ENCODE measurements at places on chromosomes 3 and 15.
A peak's percentile ranks its signal among the peaks of the same experiment; 100 is the strongest.

GRCh38 chr3:33786565-33787327, 11.7 kb upstream of the PDCD6IP start:
- no peak for DNase-seq

- no peak for DNase-seq
Measured at GRCh38 chr3:117563063-117563462, 853.5 kb downstream of the TUSC7 start.

DNA sequence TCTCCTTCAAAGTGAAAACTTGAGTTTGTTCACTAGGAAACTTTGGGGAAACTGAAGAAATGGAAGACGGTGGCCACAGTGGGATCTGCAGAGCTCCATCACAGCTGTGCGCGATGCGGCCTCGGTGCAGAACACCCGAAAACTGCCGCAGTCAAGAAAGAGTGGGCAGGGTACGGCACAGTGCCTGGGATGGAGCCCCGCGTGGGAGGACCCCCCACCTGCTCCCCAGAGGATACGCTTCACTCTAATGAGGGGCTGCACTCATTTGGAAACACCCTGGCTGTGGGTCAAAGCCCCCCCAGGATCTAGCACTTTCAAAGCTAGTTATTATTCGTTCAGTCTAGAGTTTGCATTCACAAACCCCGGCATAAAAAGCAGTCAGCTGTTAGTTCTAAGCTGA, 9.5 kb downstream of the ADAMTS17 start:
- DNase-seq: no peak

DNA sequence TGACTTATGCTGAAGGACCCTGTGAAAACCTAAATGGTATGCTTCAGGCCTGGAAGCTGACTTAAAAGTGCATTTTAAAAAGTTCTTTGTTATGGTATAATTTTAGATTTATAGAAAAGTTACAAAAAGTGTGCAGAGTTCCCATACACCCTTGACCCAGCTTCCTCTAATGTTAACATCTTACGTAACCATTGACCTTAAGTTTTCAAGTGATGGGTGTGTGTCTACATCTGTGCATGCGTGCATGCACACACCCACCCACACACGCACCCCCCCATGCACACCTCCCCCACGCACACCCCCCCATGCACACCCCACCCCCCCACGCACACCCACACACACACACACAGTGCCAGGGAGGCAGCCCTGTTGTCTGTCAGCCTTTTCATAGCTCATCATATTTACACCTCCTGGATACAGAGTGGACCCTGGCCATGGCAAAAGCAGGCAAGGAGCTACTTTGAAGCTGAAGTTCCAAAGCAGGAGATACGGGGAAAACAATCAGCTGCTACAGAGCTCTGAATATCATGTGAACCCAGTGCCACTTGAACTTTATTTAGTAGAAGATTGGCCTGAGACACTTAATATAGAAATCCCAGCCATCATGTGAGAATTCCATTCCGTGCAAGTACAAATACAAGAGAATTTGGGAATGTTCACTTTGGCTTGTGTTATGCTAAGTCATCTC, 30.0 kb upstream of the TRAK1 start:
- no peak for DNase-seq

GRCh38 chr3:151931171-151931570, 57.7 kb downstream of the SUCNR1 start:
- DNase-seq: no peak

DNA sequence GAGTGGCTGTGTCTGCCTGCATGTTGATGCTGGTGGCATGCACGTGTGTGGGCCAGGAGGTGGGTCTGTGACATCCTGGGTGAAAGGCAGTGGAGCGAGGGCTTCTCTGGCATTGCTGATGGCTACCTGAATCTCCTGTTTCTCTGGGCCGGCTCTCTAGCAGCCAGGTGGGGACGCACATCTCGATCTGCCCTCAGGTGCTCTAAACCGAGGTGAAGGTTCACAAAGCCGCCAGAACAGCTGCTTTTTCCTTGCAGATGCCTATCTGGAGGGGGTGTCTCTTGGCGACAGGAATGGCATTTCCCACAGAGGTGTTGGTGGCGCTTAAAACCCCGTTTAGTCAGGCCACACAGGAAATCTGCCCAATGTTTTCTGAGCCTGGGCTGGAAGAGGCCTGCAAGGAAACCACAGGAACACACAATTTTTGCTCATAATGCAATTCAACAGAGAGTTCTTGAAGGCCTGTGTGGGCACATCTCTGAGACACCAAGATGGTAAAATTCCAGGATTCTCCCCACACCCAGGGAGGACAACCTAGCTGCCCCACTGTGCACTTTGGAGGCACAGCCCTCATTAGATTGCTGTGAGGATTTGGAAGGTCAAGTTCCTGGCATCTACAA, 11.9 kb downstream of the TMEM158 start:
- no peak for DNase-seq

GRCh38 chr15:93029836-93030429, 59.1 kb downstream of the RGMA start:
- no peak for DNase-seq

GRCh38 chr3:149579838-149580542, 77.8 kb downstream of the WWTR1 start:
- DNase-seq: no peak

- no peak for DNase-seq
Measured at GRCh38 chr3:177823701-177824189, 626.5 kb upstream of the TBL1XR1 start.

GRCh38 chr3:49298511-49298910, 21.5 kb upstream of the C3orf62 start:
- DNase-seq: no peak

DNA sequence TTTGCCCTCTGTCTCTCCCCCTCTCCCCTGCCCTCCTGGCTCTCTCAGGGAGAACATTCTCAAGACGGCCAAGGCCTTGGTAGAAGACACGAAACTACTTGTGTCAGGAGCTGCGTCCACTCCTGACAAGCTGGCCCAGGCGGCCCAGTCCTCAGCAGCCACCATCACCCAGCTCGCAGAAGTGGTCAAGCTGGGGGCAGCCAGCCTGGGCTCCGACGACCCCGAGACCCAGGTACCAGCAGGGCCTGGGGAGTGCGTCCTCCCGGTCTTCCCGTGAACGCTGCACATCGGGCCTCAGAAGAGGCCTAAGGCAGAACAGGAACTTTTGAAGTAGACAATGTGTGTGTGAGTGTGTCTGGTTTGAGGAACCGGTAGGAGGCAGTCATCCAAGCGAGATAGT, 245.4 kb upstream of the TPM1 start:
- DNase-seq: no peak

- no peak for DNase-seq
Measured at GRCh38 chr15:41567862-41568261, 8.8 kb downstream of the TYRO3 start.

DNA sequence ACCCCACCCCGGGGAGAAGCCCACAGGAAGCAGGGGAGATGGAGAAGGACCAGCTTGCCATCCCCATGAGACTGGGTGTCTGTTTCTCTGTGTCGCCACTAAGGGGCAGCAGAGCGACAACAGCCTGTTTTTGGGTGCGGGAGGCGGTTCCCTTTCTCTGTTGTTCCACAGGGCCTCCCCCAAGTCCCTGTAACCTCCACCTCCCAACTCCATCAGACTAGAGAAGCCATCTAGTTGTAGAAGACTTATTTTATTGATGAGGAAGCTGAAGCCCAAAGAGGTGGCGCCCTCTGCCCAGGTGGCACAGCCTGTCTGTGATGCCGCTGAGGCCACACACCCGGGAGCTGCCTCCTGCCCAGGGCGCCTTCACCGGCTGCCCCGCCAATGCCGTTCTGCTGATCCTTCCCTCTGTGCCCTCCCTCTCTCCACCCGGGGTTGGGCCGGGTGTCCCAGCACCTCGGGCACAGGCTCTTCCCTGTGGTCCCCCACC, 3.9 kb upstream of the CCDC9B start:
- DNase-seq: no peak

DNA sequence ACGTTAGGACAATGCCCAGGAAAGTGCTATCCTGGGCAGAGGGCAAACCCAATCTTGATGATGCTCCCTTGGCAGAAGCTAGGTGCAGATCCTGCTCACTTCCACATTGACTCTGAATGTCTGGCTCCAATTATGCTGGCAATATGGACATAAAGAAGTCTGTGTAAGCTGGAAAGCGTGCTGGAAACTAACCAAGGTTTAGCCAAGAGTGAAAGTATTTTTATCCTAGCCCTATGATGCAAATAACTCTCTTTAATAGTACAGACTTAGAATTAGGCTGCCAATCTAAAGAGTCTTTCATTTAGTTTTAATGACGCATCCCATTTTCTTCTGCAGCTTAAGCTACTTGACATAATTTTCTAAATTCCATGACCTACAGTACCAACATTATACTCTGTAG, 571.8 kb downstream of the TUSC7 start:
- DNase-seq: no peak

GRCh38 chr3:85228966-85229365, 270.2 kb downstream of the CADM2 start:
- no peak for DNase-seq

DNA sequence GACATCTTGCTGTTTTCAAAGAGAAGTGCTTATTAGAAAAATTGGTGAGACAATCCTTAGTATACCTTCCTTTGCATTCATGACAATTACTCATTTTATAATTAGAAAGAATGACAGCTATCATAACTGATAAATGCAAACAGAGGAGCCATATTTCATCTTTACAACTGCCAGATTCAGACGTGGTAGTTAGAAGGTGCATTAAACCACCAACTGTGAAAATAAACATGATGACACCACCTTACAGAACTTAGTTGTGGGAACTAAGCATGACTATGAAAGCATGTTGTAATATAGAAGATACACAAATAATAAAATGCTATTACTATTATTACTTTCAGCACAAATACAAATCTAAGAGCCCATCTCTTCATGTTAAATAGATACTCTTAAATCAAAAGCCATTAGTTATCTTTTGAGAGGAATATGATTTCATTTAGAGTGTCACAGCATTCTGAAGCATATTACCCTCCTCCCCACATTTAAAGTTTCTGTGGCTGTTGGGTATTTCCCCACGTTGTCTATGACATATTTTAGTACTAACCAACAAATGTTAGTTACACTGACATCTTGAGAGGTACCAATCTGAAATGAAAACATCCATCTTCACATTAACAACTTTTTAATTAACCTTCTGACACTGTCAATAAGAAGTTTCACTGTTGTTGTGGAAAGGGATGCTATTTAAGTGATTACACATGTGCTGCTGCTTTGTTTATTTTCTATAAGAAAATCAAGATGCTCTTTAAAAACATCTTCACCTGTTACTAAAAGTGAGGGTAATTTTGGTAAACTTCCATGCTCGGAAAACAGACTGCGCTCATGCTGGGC, 163.8 kb downstream of the LSAMP start:
- DNase-seq: no peak

DNA sequence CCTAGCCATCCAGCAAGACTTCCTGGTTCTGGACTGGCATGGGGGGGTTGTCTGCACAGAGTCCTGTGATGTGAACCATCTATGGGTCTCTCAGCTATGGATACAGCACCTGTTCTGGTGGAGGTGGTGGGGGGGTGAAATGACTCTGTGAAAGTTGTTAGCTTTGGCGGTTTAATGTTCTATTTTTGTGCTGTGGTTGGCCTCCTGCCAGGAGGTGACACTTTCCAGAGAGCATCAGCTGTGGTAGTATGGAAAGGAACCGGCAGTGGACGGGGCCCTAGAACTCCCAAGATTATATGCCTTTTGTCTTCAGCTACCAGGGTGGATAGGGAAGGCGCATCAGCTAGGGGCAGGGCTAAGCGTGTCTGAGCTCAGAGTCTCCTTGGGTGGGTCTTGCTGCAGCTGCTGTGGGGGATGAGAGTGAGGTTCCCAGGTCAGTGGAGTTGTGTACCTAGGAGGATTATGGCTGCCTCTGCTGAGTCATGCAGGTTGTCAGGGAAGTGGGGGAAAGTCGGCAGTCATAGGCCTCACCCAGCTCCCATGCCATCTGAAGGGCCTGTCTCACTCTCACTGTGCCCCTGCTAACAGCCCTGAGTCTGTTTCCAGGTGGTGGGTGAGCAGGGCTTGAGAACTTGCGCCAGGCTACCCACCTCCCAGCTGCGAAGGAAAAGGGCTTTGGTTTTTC, 7.1 kb upstream of the LARS2 start:
- peak; percentile 41 for DNase-seq

GRCh38 chr3:151625086-151625485, 108.6 kb upstream of the AADACL2 start:
- no peak for DNase-seq

DNA sequence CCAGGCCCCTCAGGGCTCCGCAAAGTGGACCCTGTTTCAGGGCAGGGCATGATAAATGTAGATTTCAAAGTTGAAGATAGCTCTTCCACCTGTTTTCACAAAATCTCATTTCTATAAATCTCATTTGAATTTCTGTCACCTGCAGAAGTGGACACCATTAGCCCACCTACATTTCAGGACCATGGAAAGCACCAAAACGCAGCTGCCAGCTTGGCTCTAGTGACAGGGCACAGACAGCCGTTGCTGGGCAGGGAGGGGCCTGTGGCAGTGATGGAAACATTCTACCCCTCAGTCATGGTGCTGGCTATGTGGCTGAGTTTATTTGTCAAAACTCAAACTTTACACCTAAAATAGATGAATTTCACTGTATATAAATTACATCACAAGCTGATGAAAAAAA, 40.4 kb downstream of the PRR23E start:
- no peak for DNase-seq

DNA sequence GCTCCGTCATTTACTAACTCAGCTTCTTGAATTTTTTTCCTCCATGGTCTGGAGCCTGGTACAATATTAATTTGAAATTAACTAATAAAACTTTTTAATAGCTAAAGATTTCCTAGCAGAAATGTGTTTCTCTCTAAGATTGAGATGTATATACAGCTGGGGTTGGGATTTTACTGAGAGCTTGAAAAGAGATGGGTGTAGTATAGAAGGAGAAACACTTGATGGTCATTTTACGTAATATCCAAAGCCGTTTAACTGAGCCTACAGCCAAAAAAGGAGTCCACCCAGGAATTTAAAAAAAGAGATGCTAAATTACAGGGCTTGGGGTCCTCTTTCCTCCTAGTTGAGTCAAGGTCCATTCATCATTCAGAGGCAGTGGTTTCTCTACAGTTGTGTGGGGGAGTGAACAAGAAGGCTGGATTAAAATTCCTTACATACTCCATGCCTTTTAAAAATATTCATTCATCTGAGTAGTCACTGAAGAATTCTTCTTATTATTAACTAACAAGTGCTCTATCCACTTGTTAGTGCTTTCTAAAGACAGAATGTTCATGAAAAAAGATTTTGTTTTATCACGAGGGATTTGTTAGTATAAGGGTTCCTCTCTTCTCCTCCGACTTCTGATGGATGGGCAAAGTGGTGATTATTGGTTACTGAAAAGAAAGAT, 255.3 kb upstream of the IL12A start:
- DNase-seq: no peak

GRCh38 chr3:71487418-71487817, 96.1 kb downstream of the FOXP1 start:
- DNase-seq: peak; percentile 63

GRCh38 chr15:27232876-27233275, 261.9 kb downstream of the GABRG3 start:
- no peak for DNase-seq

Data from hematopoietic multipotent progenitor cell (in vitro differentiated cells).